H1 (cell line): ENCODE measurements at places on chromosomes 2 and 18.

DNA sequence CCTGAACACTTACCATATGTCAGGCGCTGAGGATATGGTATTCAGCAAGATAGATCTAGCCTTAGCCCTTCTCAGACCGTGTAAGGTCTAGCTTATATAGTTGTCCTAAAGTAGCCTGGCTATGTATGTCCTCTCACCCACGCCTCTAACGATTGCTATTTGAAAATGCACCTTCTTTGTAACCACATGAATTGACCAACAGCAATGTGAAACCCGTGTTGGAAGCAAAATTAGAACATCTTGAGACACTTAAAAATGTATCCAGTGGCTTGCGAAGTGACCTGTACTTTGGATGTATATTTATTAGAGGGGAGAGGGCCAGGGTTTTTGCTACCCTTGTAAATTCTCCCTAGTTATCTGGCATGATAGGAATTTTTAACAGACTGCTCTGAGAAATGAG is 860.0 kb upstream of the ZEB2 start:
- DNase-seq = no peak

DNA sequence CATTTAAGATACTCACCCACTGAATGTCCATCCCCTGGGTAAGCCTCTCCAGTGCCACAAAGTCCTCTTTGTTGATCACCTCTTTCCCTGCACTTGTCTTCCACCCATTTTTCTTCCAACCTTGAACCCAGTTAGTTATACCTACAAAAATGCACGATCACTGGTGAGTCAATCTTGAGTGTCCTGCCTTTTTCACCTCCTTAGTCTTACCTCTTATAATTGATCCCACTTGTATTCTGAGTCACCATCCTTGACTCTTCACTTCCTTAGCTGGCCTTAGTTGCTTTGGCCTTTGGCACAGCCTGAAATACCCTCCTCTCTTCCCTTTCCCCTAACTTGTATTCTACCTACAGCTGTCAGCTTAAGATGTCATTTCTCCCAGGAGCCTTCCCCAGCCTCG is 10.2 kb downstream of the RNASEH1 start:
- DNase-seq = no peak

- no peak for DNase-seq
Measured at GRCh38 chr2:63743982-63744966, 97.4 kb upstream of the UGP2 start.

- DNase-seq = peak; percentile 36
Measured at GRCh38 chr2:113157897-113158753, 15.6 kb upstream of the PSD4 start.

- peak; percentile 92 for DNase-seq
Measured at GRCh38 chr2:197786010-197786877, 1.1 kb upstream of the BOLL start.

DNA sequence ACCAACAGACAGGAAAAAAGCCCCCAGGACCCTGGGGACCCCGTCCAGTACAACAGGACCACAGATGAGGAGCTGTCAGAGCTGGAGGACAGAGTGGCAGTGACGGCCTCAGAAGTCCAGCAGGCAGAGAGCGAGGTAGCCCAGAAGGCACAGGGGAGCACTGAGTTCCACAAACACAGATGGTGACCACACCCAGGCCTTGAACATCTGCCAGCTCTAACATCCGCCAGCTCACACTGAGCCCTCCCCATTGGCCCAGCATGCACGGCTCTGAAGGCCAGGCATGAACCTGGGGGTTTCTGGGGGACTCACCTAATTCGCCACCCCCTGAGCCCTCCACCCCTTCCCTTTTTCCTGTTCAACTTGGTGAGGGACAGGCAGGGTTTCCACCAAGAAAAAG is 25.6 kb upstream of the PRLH start:
- DNase-seq = no peak

DNA sequence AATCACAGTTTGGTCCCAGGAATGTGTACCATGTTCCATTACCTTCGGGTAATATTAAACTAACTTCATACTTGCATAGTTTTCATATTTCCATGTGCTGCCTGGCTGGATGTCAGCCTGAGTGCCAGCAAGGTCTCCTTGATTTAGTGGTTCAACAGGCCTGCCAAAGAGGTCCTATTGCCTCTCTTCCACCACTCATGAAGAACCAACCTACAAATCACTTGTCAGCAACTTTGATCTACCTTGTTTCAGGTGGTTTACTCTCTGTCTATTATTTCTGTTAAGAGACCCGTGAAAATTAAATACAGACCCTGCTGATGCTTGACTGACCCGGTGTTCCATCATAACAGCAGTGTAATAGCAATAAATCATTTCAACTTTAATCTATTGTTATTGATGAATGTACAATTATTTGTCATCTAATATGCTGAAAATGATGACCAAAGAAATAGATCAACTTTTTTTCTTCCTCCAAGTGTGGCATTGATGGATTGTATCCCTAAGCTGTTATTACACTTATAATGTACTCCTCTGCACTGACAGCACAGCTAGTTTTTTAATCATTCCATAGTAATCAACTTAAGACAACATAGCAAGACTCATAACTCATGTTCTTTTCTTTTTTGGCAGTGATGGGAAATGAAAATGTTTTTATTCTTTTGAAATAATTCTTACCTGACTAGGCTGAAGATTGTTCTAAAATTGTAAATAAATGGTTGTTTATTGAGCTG is 1220.2 kb upstream of the ACVR2A start:
- DNase-seq = no peak
